CD4-positive, alpha-beta T cell treated with Interleukin-4 for 4 hours (primary cell): ENCODE measurements at places on chromosomes 3 and 15.

DNA sequence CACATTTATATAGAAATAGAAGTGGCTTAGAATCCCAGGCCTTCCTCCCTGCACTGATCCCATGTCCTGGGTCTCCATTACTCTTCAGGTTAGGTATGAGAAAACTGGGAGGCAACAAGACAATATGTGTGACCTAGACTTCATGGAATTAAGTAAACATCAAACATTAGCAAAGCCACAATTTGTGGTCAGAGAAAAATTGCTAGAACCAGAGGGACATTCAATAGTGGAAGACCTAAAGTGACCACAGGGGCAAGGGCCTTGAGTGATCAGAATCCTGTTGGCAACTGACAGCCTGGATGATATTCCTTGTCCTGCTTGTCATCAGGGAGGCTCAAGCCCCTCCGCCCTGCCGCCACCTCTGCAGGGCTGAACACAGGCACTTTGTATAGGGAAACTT is 322.8 kb upstream of the CTNNB1 start:
- DNase-seq: no peak

- DNase-seq: no peak
These were observed 179.6 kb downstream of the P3H2 start for GRCh38 chr3:189941125-189941524.

GRCh38 chr3:197345390-197345789 is 47.0 kb upstream of the DLG1 start:
- no peak for DNase-seq

- peak; percentile 31 for DNase-seq
These were observed 58.5 kb downstream of the ECT2 start for GRCh38 chr3:172808969-172809546.

GRCh38 chr3:58052373-58053273 is 44.4 kb downstream of the FLNB start:
- DNase-seq: peak; percentile 18

- DNase-seq: no peak
These were observed 171.1 kb downstream of the MAGI1 start for GRCh38 chr3:65867463-65868210.

GRCh38 chr3:123318374-123318773 is 116.6 kb downstream of the SEC22A start:
- no peak for DNase-seq

DNA sequence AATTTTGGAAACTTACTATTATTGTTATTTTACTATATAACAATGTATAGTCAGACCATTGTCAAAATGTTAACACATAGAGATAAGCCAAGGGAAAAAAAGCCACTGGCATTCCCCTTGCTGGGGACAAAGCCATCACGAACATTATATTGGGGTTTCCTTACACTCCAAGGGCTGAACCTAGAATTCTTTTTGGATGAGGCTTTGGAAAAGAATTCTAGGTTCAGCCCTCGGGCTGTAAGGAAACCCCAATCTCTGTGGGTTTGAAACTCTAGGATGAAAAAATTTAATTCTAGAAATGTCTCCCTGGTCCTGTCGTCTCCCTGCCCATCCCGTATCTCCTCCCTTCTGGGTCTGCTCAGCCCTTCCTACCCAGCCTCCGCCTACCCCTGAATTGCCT is 67.0 kb upstream of the SMAD6 start:
- no peak for DNase-seq

DNA sequence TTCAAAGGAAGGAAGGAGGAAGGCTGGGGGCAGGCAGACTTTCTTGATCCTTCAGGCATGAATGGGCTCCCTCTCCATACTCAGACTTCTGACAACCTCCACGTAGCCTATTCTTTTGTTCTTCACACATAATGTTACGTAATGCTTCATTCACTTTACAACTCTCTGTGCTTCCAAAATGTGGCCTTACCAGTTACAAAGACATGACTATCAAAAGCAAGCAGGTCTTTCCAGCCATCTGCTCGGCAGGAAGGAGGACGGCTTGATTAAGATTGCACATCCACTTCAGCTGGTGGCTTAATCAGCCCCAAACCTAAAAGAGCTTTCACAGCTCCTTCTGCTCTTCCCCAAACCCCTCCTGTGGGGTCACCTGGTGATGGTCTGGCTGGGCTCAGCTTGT is 263.2 kb downstream of the XXYLT1 start:
- no peak for DNase-seq

DNA sequence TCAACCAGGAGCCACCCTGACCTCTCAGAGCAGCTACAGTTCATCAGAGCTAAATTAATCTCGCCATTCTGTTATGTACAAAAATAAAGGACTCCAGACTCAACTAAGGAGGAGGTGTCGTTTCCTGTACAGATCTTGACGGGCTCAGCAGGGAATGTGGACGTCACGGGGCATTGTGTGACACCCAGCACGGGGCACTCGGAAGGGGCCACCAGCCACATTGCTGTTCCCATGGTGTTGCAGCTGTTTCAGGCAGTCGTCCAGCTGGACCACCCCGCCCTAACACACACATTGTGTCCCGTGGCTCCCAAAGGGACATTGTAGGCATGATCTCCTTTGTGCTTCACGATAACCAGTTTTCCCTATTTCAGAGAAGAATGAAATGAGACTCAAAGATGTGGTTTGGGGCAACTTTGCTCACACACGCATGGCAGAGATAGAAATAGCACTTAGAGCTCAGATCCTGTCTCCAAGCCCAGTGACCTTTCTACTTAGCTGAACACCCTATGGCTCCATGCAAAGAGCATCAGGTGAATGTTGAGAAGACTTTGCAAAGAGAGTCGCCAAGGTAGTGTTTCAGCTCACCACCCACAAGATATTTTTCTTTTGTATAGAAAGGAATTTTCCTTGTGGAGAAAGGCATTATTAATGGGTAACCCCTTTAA is 5.5 kb downstream of the SSUH2 start:
- no peak for DNase-seq

- DNase-seq: no peak
These were observed 345.3 kb upstream of the POU1F1 start for GRCh38 chr3:87621667-87622066.

GRCh38 chr3:176964661-176965060 is 232.6 kb downstream of the TBL1XR1 start:
- no peak for DNase-seq
